ENCODE measurements at places on chromosomes 4 and X.

GRCh38 chr4:110474481-110474880, 1.5 kb upstream of the ENPEP start:
- DNase-seq = no peak

GRCh38 chr4:179595671-179596410, 2153.6 kb upstream of the AGA start:
- no peak for DNase-seq

DNA sequence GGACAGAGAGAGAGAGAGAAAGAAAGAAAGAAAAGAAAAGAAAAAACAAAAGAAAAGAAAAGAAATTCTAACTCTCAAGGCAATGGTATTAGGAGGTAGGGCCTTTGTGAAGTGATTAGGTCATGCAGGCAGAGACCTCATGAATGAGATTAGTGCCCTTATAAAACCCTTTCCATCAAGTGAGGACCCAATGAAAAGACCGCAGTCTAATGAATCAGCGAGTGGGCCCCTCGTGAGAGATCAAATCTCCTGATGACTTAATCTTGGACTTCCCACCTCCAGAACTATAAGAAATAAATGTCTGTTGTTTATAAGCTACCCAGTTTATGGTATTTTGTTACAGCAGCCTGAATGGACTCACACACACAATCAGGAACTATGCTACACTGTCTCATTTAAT, 16.9 kb downstream of the AASDH start:
- no peak for DNase-seq

- DNase-seq = no peak
Measured at GRCh38 chr4:69075061-69075792, 21.0 kb upstream of the UGT2B7 start.

All from activated CD4-positive, alpha-beta T cell treated with anti-CD3 and anti-CD28 coated beads, Interleukin-2, Interleukin-6, amounts not matched to agents 100 ng/mL and 50 ng/mL, durations not matched to agents 16 hours and 8 hours (primary cell).